ENCODE measurements at places on chromosomes 11 and 22.

DNA sequence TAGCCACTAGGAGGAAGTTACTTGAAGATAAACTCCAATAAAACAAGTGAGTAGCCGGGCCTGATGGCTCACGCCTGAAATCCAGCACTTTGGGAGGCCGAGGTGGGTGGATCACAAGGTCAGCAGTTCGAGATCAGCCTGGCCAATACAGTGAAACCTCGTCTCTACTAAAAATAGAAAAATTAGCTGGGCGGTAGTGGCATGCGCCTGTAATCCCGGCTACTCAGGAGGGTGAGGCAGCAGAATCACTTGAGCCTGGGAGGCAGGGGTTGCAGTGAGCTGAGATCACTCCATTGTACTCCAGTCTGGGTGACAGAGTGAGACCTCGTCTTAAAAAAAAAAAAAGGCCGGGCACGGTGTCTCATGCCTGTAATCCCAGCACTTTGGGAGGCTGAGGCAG lies 34.0 kb upstream of the CLPB start:
- DNase-seq = no peak

- DNase-seq = no peak
These were observed 150.1 kb downstream of the MN1 start for GRCh38 chr22:27651486-27651885.

DNA sequence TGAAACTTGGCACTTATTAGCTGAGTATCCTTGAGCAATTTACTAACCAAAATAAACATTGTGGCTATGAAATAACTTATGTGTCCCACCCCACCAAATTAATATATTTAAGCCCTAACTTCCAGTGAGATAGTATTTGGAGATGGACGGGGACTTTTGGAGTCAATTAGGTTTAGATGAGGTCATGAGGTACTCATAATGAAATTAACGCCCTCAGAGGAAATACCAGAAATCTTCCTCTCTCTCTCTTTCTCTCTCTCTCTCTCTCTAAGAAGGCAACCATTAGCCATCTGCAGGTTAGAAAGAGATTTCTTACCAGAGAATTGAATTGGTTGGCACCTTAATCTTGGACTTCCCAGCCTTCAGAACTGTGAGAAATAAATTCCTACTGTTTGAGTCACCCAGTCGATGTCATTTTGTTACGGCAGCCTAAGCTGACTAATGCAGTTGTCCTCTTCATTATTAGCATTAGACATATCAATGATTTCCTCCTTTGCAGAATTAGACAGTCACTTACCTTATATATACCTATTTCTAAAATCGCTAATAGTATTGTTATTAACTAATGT lies 1284.0 kb downstream of the FAM181B start:
- no peak for DNase-seq

DNA sequence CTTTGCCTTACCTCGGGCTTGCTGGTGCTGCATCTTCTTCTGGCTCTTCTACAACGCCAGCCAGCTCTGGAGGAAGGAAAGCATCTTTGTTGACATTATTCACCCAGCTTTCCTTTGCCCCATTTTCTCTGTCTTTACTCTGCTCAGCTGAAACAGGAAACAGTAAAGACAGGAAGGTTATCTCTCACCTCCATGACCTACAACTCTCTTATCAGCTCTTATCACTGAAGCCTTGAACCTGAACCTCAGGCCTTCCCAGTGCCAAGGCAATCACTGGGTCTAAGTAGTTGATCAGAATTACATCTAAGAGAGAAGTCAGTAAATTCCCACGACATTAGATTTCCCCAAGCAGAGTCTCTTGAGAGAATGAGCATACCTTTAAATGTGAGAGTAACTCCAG lies 59.6 kb upstream of the CCDC89 start:
- no peak for DNase-seq

DNA sequence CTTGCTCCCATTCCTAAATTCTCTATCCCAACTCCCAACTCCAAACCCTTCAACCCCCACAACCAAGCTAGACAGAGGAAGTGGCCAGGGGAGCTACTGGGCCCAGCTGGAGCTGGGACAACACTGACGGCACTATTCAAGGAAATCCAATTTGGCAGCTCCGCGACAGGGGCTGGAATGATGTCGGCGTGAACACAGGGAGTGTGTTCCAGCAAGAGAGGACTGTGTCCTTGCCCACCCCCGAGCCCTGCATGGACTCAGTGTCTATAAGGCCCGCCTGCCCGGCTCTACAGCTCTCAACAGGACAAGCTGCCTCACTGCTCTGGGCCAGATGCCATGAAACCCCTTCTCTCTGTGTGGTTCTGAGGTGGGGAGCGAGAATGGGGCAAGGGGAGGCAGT lies 11.3 kb downstream of the PCSK7 start:
- DNase-seq = no peak
